ENCODE measurements at places on chromosomes 6 and 20.

DNA sequence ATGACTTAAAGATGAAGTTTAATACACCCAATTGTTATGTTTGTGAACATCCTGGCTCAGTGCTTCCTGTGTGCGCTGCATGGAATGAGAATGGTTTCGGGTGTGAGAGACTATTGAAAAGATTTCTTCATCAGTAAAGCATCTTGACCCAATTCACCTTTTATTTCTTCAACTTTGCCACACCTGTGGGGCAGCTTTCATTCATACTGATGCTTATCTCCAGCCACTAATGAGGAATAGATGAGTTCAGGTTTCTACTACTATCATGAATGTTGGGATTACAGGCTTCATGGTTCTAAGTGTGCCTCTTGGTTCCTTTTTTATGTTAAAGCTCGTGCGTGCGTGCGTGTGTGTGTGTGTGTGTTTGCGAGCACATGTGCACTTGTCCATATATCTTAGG is 373.7 kb upstream of the SOX4 start:
- DNase-seq = no peak

DNA sequence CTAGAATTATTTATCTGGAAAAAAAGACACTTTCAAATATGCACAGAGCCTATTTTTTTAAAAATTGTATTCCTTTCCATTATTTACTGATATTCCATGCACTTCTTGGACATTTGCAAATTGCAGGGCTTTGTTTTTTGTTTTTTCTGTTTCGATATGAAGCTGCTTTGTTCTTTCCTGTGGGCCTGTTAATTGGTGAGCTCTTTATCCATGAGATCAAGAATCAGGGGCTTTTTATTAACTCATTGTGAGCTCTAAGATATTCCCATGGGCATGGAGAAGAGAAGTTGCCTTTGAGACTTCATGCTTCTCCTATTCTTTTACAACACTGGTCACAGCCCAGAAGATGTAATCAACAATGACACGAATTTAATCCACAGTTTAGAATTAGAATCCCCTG is 145.1 kb downstream of the SAMD5 start:
- no peak for DNase-seq

GRCh38 chr6:152372945-152373344 is 264.2 kb downstream of the SYNE1 start:
- no peak for DNase-seq

GRCh38 chr6:75882734-75883133 is 133.7 kb downstream of the MYO6 start:
- no peak for DNase-seq

DNA sequence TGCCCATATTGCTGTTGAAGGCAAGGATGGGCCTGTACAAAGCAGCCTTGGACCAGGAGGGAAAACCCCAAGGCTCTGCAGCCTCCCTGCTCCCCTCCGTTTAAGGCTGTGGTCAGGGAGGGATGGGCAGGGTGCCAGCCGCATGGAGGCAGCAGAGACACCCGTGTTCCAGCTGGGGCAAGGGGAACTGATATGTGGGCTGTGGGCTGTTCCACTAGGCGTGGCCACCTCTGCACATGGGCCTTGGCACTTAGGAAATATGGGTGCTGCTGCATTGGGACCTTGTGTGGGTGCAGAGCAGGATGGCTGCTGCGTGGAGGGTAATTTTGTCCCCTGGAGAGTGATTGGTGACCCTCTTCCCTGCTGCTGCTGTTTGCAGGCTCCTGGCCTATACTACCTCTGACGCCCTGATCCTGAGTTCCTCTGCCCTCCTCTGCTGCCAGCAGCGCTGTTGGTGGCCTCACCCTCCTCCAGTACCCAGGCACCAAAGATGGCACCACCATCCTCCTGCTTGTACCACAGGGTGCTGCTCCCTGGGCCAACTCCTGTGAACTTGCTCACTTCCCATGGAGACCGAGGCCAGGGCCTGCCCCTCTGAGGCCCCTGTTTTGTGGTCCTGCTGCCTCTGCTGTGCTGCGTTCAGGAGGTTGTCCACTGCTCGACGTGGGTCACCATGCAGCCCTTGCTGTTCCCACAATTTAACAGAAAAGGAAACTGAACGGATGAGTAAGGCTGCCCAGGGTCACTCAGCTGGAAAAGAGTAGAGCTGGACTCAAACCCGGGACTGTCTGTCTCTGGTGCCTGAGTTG is 35.3 kb downstream of the PANK2 start:
- no peak for DNase-seq

DNA sequence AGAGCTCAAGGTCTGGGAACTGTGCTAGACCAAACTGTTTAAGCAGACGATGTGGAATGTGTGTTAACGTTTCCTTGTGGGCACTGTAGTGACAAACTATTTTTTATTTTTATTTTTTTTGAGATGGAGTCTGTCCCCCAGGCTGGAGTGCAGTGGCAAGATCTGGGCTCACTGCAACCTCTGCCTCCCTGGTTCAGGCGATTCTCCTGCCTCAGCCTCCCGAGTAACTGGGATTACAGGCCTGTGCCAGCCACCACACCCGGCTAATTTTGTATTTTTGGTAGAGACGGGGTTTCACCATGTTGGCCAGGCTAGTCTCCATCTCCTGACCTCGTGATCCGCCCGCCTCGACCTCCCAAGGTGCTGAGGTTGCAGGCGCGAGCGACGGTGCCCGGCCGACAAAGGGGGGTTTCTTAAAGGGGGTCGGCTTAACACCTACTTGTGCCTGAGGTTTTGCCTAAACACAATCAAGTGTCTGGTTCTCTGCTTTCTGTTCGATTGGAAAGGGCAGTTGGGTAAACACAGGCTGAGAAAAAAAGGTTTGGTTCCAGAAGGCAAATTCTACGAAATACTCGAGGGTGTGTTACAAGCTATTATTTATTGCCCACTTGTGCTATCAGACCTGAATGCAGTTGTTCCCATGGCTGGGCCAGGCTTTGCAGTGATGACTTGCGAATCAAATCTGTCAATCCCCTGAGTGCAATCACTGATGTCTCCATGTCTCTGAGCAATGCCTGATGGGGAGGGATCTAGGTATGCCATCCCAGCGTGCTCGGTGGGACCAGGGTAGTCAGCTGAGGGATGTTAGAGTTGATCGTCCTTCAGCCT is 1.3 kb downstream of the NOP56 start:
- no peak for DNase-seq

GRCh38 chr6:104404377-104404776 is 455.3 kb downstream of the HACE1 start:
- no peak for DNase-seq

- DNase-seq = no peak
Measured at GRCh38 chr6:56692523-56693245, 50.0 kb upstream of the DST start.

GRCh38 chr6:137019476-137020272 is 25.1 kb downstream of the IL20RA start:
- no peak for DNase-seq

GRCh38 chr20:63733579-63734081 is 2.8 kb upstream of the LIME1 start:
- DNase-seq = no peak

DNA sequence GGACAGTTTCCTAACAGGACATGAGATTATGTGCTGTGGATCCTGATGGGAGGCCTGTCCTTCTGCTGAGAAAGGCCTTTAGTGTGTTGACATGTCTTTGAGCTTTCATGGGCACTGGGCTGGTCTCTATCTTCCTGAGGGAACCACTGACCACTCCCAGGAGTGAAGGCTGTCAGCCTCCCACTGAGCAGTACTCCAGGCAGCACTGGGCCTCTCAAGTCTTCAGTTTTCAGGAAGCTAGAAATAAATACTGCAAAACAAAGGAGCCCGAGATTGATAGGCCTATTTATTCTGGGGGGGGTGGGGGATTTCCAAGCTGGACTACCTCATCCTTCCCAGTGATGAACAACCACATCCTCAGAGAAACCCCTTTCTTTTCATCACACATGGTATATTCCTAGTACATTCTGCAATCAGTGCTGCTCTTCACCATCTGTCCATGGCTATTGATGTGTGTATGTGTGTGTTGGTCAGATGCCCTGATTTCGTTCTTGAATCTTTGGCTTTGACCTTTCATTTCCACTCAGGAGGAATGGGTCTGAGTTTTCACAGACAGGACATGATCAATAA is 180.9 kb upstream of the SPTLC3 start:
- no peak for DNase-seq

DNA sequence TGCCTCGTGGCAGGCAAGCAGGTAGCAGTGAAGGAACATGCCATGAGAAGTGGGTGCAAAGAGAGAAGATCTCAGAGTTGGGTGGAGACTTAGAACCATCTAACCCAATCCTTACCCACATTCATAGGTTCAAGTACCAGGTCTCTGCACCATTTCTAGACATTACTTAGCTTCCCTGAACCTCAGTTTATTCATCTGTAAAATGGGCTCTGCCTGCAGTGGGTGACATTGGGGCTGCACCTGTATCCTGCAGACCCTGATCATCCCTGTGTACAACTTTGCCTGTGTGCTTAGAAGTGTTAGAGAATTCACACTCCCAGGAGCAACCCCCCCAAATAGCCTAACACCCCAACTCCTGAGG is 42.7 kb downstream of the SNX5 start:
- DNase-seq = no peak

DNA sequence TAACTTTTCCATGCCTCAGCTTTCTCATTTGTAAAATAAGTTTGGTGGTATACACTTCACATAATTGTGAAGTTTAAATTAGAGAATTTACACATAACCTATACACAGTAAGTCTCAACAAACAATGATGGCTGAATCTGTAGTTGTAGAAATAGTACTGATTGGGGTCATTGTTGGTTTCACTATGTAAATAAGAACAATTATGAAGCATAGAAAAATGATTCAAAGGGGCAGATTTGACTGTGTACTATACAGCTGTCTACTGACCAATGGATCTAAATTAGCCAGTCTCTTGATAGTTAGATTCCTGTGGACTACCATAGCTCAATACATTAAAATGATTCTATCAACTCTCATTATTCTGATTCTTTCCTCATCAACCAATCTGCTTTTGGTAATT is 181.1 kb upstream of the STXBP5 start:
- DNase-seq = no peak

DNA sequence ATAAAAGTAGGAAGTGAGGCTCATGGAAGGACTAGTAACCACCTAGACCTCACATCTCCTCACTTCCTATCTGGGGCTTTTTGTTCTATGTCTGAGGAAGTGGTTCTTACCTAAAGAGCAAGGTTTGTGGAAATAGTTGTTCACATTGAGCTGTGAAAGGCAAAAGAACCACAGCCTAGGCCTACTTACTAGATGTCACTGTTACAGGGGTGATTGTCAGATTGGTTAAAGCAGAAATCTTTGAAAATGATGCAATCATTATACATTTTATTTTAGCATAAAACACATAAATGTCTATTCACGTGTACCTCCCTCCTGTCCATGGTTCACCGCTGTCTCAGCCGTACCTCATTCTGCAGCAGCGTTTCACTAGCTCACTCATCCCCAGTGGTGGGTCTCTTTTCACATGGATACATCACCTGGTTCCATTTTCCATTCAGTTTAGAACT is 268.8 kb downstream of the TMEM242 start:
- DNase-seq = peak; percentile 56

DNA sequence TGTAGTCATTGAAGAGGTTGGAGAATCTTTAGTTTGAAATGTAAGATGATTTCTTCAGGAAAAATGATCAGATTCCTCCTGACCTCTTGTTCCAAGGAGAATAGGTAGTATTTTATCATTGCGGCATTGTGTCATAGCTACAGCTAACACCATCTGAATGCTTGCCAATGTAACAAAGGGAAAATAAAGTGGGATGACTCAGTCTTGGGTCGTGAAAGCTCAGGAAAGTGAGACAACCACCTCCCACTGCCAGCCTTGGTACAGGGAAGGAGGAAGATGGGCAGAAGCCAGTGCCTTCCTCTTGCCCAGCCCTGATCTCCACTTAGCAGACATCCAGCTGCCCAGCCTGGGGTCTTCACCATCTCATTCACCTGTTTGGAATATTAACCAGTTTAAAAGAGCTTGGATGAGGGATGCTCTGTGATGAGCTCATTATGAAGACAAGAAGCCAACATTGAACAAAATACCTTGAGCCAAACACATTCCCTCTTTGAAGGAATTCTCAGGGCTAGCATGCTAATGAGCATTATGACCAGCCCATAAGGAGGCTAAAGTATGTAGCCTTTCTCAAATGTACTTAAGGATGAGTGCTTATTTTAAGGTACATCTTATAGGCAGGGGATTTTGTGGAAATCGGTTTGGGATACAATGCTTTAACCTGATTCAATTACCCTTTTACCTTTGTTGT is 40.0 kb upstream of the APCDD1L start:
- no peak for DNase-seq

GRCh38 chr20:45097485-45098102 is 3.3 kb downstream of the KCNS1 start:
- peak; percentile 69 for DNase-seq

- DNase-seq = no peak
Measured at GRCh38 chr20:59082077-59082740, 39.6 kb upstream of the PRELID3B start.

DNA sequence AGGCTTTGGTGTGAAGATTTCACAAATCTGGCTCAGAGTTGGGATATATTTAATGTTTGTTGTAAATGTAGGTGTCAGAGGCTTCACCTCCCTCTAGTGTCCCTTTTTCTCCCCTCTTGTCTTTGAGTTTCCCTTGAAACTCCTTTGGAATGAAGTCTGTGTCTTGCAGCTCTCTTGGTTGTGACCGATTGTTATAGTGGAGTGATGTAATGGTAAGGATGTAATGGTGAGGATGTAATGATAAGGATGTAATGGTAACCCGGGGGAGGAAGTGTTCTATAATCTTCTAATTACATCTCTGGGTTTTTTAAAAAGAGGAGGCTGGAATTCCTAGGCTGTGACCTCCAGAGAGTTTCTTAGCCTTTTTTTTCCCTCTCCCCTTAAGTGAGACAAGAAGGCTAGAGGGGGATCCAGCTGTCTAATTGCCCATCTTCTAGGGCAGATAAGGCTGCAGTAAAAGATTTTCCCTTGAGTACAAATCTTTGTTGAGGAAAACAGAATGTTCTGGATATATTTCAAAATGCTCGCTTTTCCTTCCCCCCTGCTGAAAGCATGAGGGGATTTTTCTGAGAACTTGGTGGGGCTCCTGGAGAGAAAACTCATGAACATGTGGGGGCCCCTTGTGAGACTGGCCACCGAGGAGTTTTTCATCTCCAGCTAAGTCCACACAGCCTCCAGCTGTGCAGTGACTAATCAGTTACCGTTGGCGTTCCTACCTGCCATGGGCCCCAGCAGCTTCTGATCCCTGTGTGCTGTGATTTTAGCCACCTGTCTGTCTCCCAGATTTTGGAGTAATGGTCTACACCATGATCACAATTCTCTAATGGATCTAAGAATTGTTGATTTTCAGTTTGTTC is 156.7 kb upstream of the PMEPA1 start:
- DNase-seq = no peak

- DNase-seq = peak; percentile 88
Measured at GRCh38 chr6:14542670-14543366, 425.2 kb downstream of the CD83 start.

- DNase-seq = no peak
Measured at GRCh38 chr6:151211075-151211474, 28.7 kb upstream of the AKAP12 start.

GRCh38 chr6:41171908-41172307 is 9.0 kb upstream of the TREM2 start:
- DNase-seq = no peak

All from activated T-cell treated with anti-CD3 and anti-CD28 coated beads, Interleukin-2, amount 50 U/mL, for 72 hours (primary cell).